Lower lobe of right lung (tissue), 2 donors: ENCODE measurements at places on chromosomes 5 and 9. TPM values are rescaled to one million over a fixed set of nuclear protein-coding genes. Genes with fewer than 3 reads are reported as not detected.

The TMC1 gene
- total RNA-seq, result not detected

The ZBTB43 gene
- total RNA-seq, result 30.2 TPM

DNA sequence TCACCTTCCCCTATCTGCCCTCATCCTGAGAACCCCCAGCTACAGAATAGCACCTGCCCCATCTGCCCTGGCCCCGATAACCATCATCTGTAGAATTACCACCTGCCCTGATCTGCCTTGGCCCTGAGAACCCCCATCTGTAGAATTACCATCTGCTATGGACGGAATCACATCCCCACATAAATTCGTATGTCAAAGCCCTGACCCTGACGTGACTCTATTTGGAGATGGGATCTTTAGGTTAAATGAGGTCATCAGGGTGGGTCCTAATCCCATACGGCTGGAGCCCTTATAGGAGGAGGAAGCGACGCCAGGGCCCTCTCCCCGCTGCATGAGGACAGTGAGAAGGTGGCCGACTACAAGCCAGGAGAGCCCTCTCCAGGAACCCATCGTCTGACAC, 32.6 kb downstream of the SARDH start:
- DNase-seq, result no peak

DNA sequence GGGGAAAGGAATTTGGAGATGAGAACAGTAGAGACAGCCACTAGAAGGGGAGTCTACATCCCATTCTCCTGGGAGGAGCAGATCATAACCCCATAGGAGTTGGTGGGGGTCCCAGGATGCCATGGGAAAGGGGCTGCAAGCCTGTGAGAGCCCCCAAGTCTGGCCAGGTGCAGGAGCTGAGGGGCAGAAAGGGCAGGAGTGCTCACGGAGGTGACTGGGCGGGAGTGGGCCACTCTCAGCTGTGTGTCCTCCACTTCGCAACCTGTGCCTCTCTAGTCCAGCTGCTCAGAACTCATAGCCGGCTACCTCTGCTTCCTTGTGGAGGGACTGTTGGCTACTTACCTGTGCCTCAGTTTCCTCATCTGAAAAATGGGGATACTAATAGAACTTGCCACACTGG, 263.9 kb downstream of the FSTL4 start:
- DNase-seq, result no peak

DNA sequence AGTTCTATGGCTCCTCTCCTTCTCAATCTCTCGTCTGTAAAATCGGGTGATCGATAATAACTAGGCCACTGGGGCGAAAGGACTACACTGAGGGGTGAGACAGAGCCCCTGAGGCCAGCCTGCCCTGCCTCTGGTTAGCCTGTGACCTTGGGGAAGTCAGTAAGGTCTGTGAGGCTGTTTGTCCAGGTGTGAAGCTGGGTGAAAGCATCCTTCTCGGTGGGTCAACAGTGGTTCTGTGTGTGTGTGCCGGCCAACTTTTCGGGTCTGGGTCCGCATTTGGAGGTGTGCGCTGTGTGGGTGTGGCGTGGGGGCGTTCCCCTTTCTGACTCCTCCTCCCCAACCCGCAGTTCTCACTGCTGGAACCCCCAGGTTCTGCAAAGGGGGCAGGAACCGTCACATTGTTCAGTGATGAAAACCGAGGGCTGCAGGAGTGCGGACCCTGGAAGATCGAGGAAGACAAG, 5.0 kb upstream of the RNF44 start:
- no peak for DNase-seq
